Progenitor cell of endocrine pancreas (in vitro differentiated cells): ENCODE measurements at places on chromosomes 4 and X. TPM values are rescaled to one million over a fixed set of nuclear protein-coding genes. Genes with fewer than 3 reads are reported as not detected.

The ATP8A1 gene
- 13.7 and 14.6 TPM in 2 replicates for total RNA-seq

The CT45A3 gene
- total RNA-seq, result not detected in 2 replicates

The PDE6B gene
- 10.4 TPM in 2 replicates for total RNA-seq

The PAPSS1 gene
- 136 and 146 TPM in 2 replicates for total RNA-seq

The SEC24B gene
- 39.7 and 40.3 TPM in 2 replicates for total RNA-seq

The HELT gene
- not detected in 2 replicates for total RNA-seq

The PSMD10 gene
- 84.7 and 87.4 TPM in 2 replicates for total RNA-seq

The KLHL13 gene
- total RNA-seq, result 5.6 and 6.3 TPM in 2 replicates

The PF4V1 gene
- not detected in 2 replicates for total RNA-seq

The GAGE13 gene
- total RNA-seq, result not detected in 2 replicates

The HEPH gene
- total RNA-seq, result 91.8 and 92.4 TPM in 2 replicates

The SLC26A1 gene
- total RNA-seq, result 2.6 and 3.3 TPM in 2 replicates

The SH3RF1 gene
- total RNA-seq, result 29.6 and 31.1 TPM in 2 replicates

The SPIN2A gene
- total RNA-seq, result 1.8 and 2.2 TPM in 2 replicates
